A549 treated with dexamethasone at 1 μM for 4 hours (cell line): ENCODE measurements at places on chromosomes 6 and 20. TPM values are rescaled to one million over a fixed set of nuclear protein-coding genes. Genes with fewer than 3 reads are reported as not detected.

PABPC1L gene
- total RNA-seq = 7.9 to 18.0 TPM (median 13.1 TPM) in 5 replicates

DDO gene
- total RNA-seq = 0.06 to 0.15 TPM (median 0.09 TPM) in 5 replicates

CCR6 gene
- 0.07 TPM in 1 of 5 replicates, not detected in the others for total RNA-seq

GPX5 gene
- not detected in 5 replicates for total RNA-seq

EXOC2 gene
- 10.0 to 12.8 TPM (median 12.2 TPM) in 5 replicates for total RNA-seq

MOXD1 gene
- 1.2 to 1.7 TPM (median 1.5 TPM) in 5 replicates for total RNA-seq

RAD21L1 gene
- not detected in 5 replicates for total RNA-seq

CLPSL1 gene
- total RNA-seq = not detected in 5 replicates

SPATS1 gene
- not detected in 5 replicates for total RNA-seq

HLA-DRA gene
- not detected in 5 replicates for total RNA-seq

SYCP2 gene
- total RNA-seq = 0.12 to 0.61 TPM (median 0.29 TPM) in 5 replicates

HAO1 gene
- total RNA-seq = not detected in 5 replicates

RIPOR3 gene
- total RNA-seq = 0.06 to 0.11 TPM in 2 of 5 replicates, not detected in the others

NKX2-2 gene
- total RNA-seq = not detected in 5 replicates

SLC22A2 gene
- total RNA-seq = 0.04 to 0.15 TPM (median 0.06 TPM) in 3 of 5 replicates, not detected in the others

TRDN gene
- total RNA-seq = not detected in 5 replicates

CALHM6 gene
- total RNA-seq = 0.21 TPM in 1 of 5 replicates, not detected in the others

ULBP3 gene
- total RNA-seq = 2.7 to 5.5 TPM (median 5.2 TPM) in 5 replicates

LRRC1 gene
- total RNA-seq = 5.5 to 7.1 TPM (median 6.2 TPM) in 5 replicates

ADGRB3 gene
- total RNA-seq = not detected in 5 replicates

KIF3B gene
- total RNA-seq = 22.7 to 28.8 TPM (median 27.2 TPM) in 5 replicates

SLC22A1 gene
- total RNA-seq = 2.1 to 2.6 TPM (median 2.4 TPM) in 5 replicates

PRL gene
- not detected in 5 replicates for total RNA-seq

FNDC1 gene
- total RNA-seq = 0.08 to 0.14 TPM (median 0.11 TPM) in 5 replicates

RGS17 gene
- total RNA-seq = 4.2 to 7.3 TPM (median 6.5 TPM) in 5 replicates

MPC1 gene
- 4.1 to 5.0 TPM (median 4.4 TPM) in 5 replicates for total RNA-seq

TMEM244 gene
- total RNA-seq = not detected in 5 replicates

SCUBE3 gene
- 0.05 to 0.11 TPM (median 0.06 TPM) in 5 replicates for total RNA-seq

C6orf163 gene
- 0.09 to 0.32 TPM (median 0.22 TPM) in 5 replicates for total RNA-seq

ZNF165 gene
- total RNA-seq = 0.73 to 0.88 TPM (median 0.81 TPM) in 5 replicates

PNLDC1 gene
- total RNA-seq = 0.04 to 0.06 TPM (median 0.05 TPM) in 3 of 5 replicates, not detected in the others

ARMC2 gene
- total RNA-seq = 1.8 to 2.6 TPM (median 2.0 TPM) in 5 replicates

SMLR1 gene
- total RNA-seq = not detected in 5 replicates

NFYA gene
- 11.7 to 15.7 TPM (median 14.4 TPM) in 5 replicates for total RNA-seq

CD24 gene
- 238 to 374 TPM (median 349 TPM) in 5 replicates for total RNA-seq

TP53TG5 gene
- not detected in 5 replicates for total RNA-seq

TSBP1 gene
- total RNA-seq = not detected in 5 replicates

HRH3 gene
- total RNA-seq = not detected in 5 replicates

CTCFL gene
- total RNA-seq = 0.02 to 0.06 TPM (median 0.03 TPM) in 4 of 5 replicates, not detected in the other

PDYN gene
- 0.02 to 0.05 TPM (median 0.04 TPM) in 3 of 5 replicates, not detected in the others for total RNA-seq

NSFL1C gene
- 115 to 144 TPM (median 124 TPM) in 5 replicates for total RNA-seq

VGLL2 gene
- not detected in 5 replicates for total RNA-seq

PI16 gene
- total RNA-seq = not detected in 5 replicates

MRAP2 gene
- 1.0 to 1.9 TPM (median 1.5 TPM) in 5 replicates for total RNA-seq

BMP7 gene
- 0.29 to 0.88 TPM (median 0.61 TPM) in 5 replicates for total RNA-seq

GRM1 gene
- total RNA-seq = 0.03 to 0.04 TPM in 2 of 5 replicates, not detected in the others

OR2J3 gene
- total RNA-seq = not detected in 5 replicates
